ENCODE measurements at places on chromosomes 1 and 21.

DNA sequence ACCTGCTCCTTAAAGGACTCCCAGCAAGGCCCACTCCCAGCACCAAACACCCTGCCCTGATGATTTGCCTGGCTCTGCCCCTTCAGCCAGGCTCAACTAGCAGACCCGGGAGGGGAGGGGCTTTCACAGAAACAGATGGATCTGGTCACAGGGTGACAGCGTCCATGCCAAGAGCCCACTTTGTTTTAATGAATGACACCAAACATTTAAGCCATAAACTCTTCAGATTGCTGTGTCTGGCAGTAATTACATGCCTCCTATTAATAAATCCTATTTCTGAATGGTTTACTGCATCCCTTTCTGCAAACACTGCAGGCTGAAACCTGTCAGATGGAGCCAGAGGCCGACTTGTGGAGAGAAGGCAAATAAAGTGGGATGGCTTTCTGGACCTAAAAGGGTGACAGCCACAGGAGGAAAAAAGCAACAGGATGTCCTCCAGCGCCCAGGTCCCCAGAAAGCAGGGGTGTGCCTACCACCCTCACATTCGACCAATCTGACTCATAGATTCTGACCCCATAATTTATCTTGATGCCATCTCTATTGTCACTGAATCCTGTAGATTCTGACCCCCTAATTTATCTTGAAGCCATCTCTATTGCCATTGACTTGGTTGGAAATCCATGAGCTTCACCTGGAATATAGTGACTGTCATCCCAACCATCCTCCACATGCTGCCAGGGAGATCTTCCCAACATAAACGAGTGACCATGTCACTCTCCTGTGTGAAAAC is 200.9 kb downstream of the PLPP3 start:
- no peak for DNase-seq

DNA sequence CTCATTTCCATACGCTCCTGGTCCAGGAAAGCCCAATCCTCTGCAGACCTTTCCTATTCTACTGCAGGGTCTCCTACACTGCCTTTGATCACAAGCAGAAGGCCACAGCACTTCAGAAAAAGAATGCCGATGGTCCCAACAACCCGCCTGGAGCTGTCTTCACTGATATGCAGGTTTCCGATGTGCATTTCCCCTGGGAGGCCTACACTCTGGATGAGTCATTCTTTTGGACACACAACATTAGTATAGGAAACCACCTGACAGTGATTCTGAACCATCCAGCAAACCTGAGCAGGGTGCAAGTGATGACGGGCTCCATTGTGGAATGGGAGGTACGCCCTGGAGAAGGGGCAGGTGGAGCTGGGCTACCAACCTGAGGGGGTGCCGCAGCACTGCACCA is 15.0 kb downstream of the PCAT6 start:
- DNase-seq, result no peak

GRCh38 chr1:150820730-150821512 is 12.9 kb upstream of the CTSK start:
- no peak for DNase-seq

DNA sequence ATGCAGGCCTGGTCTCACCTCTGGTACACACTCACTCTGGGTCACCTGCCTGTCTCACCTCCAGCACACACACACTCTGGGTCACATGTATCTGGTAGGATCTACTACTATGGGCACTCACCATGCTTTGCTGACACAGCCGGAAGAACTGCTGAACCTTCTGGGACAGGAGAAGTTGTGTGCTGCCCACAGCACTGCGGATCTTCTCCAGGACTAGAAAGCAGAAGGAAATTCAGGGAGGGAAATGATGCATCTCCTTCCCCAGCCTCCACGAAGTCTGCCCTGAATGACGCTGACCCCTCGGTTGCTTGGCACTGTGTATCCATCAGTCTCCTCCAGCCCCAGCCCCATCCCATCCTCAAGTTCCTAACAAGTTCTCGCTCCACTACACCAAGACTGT is 7.9 kb upstream of the SMIM12 start:
- DNase-seq, result no peak

DNA sequence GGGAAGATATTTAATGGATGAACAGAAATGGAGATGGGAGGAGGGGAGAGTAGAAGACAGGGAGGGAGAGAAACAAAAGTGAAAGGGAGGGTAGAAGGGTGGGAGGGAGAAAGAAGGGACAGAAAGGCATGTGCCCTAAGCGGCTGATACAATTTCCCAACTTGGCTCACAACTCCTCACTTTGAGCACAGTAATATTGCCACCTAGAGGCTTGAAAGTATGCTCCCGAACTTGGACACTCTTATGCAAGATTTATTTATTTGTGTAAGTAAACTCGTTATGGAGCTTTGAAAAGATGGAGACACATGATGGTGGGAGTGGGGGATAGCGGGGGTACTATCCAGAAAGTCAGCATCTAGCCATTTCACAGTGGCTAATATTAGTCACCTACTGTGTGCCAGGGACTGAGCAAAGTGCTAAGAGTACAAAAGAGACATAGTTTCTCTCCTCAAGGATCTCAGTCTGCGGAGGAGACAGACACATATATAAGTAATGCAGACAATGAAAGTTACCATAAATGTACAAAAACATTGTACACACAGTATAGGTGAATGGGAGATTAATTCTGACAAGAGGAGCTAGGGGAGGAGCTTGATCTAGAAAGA is 189.7 kb downstream of the SEC16B start:
- DNase-seq, result no peak

DNA sequence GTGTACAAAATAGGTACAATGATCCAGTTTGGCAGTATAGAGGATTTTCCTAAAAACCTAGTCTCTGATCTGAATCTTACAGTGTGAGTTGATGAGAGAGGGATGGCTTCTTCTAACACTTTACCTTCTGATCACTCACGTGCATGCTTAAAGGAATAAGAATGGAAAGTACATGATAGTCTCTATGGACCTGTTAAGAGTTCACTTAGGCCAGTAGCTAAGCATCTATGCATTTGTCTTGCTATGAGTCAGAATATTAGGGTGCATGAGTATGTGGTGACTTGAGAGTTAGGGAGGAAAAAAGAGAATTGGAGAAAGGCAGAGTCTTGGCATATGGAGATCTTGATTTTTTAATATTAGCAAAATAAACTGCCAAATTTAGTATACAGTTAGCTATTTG is 206.3 kb downstream of the COL11A1 start:
- DNase-seq, result no peak

- DNase-seq, result no peak
Measured at GRCh38 chr1:101235696-101236515, 913 bp upstream of the S1PR1 start.

DNA sequence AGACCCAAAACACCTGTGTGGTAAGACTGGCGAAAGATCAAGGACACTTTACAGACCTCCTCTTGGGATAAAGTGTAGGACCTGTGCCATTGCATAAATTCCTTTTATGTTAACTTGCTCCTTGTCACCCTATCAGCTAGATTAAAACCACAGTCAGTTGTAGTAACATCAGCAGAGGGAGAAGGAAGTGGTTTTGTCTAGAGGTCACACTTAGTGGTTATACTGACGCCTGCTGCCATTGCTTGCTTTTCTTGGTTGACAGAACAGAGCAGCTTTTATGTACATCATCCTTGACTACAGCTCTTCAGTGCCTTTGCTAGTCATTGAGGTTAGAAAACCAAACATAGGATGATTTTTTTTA is 101.4 kb downstream of the PBX1 start:
- DNase-seq, result no peak

DNA sequence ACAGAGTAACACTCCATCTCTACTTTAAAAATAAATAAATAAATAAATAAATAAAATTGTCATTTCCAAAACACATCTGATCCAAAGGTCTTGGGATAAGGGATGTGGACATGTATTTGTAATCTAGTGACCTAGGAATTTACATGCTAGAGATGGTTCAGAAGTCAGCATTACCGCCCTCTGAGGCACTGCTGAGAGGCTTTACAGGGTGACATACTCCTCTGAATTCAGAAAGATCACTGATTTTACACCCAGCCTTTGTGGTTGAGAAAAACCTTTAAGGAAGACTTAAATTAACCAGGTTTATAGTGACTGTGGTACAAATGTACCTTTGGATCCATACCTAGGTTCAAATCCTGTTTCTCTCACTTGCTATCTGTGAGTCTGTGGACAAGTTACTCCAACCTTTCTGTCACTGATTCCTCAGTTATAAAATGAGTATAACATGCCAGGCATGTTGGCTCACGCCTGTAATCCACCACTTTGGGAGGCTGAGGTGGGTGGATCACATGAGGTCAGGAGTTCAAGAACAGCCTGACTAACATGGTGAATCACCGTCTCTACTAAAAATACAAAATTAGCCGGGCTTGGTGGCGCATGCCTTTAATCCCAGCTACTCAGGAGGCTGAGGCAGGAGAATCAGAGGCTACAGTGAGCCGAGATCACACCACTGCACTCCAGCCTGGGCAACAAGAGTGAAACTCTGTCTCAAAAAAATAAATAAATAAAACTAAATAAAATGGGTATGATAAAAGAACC is 20.1 kb downstream of the OSBPL9 start:
- no peak for DNase-seq

DNA sequence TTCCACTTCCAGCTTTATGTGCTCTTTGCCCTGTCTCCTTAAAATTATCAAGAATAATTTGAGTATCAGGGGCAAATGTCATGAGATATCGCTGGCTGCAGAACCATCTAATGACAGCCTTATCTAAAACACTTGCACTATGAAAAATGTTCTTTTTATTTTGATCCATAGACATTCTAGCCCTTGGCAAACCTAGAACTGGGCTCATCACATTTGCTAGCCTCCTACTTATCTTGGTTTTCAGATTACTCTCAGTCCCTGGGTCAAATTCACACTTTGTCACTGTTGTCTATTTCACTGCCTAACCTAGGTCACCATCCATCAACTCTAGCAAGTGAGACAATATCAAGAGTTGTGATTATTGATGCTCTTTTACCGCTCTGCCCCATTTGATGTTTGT is 59.9 kb upstream of the IPO9 start:
- DNase-seq, result no peak

DNA sequence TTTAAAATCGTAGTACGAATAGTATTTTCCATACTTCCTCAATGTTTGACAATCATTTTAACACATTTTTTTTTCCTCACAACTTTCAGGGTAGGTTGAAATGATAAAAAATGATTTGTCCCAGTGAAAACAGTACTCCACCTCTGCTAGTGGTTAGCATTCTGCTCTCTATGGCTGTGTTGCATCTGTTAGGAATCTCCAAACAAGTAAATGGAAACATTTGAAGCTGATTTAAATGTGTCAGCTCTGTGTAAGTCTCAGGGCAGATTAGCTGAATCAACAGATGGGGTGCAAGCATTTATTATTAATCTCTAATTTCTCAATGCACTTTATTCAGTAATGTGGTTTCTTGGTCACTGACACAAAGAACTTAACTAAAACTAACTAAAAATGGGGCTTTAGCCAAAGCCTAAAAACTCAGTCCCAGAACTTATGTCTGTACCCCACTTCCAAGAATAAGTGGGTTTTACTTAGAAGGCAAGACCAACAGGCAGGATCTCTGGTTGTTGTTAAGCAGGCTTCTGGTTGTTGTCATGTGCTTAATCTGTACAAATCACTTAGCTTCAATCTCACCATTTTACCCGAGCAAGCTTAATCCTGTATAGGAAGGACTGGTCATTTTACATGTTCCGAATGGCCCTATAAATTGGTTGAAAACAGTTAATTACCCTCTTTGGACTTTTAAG is 67.8 kb downstream of the PRRX1 start:
- no peak for DNase-seq

DNA sequence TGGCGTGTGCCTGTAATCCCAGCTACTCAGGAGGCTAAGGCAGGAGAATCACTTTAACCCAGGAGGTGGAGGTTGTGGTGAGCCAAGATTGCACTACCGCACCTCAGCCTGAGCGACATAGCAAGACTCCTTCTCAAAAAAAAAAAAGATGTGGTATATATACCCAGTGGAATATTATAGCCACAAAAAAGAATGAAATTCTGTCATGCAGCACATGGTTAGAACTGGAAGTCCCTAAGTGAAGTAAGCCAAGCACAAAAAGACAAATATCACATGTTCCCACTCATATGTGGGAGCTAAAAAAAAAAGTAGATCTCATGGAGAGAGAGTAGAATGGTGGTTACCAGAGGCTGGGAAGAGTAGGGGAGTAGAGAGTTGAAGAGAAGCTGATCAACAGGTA is 18.7 kb downstream of the PSMB4 start:
- no peak for DNase-seq

DNA sequence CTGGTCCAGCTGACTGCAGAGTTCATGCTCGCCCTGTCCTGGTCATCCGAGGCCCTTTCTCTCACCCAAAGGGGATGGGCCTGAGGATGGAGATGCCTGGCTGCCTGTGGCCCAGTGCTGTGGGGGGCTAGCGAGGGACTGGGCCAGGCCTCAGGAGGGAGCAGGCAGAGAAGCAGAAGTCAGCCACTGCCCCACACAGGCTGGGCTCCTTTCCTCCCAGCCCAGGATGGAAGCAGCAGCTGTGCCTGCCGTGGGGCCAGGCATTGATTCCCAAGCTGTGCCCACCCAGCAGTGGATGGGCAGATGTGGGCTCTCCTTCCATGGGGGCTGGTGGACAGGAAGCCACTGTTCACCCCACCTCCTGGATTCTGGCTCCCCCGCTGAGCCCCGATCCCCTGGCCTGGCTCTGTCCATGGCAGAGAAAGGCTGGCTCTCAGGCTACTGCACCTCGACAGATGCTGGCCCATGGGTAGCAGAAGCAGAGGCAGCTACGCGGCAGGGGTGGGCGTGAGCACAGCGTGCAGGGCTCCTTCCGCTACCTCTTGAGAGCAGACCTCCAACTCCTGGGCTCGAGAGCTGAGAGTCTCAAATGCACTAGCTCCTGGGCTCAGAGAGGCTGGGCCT is 24.6 kb downstream of the RUNX3 start:
- DNase-seq, result no peak

GRCh38 chr1:102163799-102164198 is 167.1 kb upstream of the OLFM3 start:
- no peak for DNase-seq

DNA sequence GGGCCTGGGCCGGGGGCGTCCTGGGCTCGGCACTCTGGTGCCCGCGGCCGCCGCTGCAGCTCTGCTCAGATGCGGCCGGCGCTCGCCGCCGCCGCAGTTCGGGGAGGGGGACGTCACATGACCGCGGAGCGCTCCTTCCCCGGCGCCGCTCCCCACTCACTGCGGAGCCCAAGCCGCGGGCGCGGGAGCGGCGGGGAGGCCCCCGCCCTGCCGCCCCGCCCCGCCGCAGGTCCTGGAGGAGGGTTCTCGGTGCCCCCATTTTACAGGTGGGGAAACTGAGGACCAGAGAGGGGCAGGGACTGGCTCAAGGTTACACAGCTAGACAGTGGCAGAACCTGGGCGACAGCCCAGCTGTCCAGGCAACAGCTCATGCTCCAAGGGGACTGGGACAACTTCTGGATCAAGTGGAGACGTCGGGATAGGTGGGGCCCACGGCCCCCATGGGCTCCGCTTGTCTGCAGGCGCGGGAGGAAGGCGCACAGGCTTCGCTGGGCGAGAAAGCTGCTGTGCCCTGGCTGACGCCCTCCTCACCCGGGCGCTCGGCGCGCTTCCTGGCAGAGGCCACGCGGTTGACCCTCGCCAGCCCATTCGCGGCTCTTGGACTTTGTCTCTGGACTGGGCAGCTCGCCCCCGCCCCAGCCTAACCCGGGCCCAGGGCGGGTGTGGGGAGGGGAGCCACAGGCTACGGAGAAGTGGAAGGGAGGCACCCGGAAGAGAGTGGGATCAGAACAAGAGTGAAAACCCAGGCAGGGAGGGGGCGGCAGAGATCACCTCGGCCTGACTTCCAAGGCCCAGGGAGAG is at the start of gene RAP1GAP:
Gene RAP1GAP, minus strand, starts transcription at position 100 of the 801 bp plus-strand sequence. CDS start 49,325 bp downstream, outside the sequence.
- no peak for DNase-seq

- no peak for DNase-seq
Measured at GRCh38 chr21:15978215-15978738, 248.5 kb downstream of the USP25 start.

Measured in stimulated activated CD8-positive, alpha-beta memory T cell treated with anti-CD3 and anti-CD28 coated beads, Interleukin-15, amount 100 ng/mL, for 24 hours (primary cell).